Brain (organoid and tissue), 16 donors: ENCODE measurements at places on chromosomes 4 and X. TPM values are rescaled to one million over a fixed set of nuclear protein-coding genes. Genes with fewer than 3 reads are reported as not detected.

The PAGE4 gene
- polyA plus RNA-seq: not detected

GRCh38 chr4:109215506-109215905 lies 87.0 kb downstream of the COL25A1 start:
- DNase-seq: no peak

DNA sequence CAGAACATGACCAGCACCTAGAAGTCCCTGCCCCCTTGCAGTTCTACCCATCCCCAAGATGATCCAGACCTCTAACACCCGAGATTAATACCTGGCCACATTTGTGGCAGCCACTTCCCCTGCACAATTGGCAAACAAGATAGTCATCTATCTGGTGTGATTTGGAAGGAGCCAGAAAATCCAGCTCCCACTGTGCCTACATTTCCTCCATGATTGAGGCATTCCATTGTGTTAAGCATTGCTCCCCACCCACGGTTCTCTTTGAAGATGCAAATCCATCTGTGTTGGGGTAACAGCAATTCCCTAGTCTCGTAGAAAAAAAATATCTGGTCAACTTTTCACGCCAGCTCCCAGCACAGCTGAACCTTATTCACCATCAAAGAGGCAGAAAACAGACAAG lies 405.0 kb downstream of the BCOR start:
- DNase-seq: no peak

- no peak for DNase-seq
Observed at GRCh38 chrX:45842207-45842925, 641.7 kb upstream of the DIPK2B start.
